Activated CD4-positive, alpha-beta T cell treated with anti-CD3 and anti-CD28 coated beads for 4 hours (primary cell): ENCODE measurements at places on chromosomes 1 and 21.

GRCh38 chr1:234396092-234396491 lies 22.8 kb downstream of the COA6 start:
- no peak for DNase-seq

DNA sequence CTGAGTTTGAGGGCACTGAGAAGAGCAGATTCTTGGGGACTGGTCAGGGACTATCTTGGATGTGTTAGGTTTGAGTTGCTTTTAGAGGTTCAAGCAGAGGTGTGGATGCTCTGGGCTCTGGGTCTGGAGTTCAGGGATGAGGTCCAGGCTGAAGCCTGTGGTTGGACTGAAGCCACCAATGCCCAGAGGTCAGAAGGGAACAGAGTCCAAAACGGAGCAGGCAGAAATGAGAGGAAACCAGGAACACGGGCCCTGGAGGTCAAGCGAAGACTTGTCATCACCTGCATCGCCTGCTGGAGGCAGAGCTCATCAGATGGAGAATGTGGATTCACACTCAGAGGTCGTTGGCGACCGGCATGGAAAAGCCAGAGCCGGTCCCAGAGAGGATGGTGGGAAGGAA lies 129.6 kb upstream of the TMEM51 start:
- no peak for DNase-seq

DNA sequence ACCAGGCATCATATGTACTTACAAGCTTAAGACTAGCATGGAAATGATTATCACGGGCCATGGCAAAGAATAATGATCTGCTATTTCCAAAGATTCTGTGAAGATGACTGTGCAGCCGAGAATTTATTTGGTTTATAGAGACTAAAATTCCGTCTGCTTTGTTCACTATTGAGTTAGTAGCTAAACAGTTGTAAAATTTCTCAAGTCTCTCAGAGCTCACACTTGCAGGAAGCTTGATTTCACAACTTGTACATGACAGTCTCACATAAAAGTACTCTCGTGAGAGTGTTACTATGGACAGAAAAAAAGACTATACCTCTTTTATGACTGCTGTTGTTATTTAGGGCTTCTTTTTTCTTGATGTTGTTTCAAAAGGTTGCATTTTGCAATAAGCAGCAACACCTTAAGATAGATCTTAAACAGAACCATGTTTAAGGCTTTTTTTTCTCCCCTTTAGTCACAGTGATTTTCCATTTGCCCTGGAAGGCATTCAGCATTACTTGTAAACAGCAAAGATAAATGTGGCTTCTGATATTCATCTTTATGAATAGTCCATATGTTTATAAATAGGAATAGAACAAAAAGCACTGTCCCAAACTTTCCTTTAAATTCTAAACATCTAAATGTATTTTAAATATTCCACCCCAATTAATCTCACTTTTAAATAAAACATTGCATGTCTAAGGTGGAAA lies 24.8 kb downstream of the ST6GALNAC5 start:
- no peak for DNase-seq

DNA sequence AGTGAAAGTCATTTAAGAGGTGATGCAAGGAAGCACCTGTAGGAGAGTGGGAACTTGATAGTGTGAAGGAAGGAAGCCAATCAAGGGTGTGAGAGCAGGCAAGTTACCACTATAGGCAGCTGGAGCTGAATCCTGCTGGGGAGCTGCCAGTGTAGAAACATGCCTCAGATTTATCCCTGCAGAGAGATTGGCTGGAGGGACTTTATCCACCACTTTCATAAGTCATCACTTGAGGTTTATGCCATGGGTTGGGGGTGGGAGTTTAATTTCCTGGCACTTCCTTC lies 443.6 kb downstream of the PLPP3 start:
- DNase-seq: no peak

DNA sequence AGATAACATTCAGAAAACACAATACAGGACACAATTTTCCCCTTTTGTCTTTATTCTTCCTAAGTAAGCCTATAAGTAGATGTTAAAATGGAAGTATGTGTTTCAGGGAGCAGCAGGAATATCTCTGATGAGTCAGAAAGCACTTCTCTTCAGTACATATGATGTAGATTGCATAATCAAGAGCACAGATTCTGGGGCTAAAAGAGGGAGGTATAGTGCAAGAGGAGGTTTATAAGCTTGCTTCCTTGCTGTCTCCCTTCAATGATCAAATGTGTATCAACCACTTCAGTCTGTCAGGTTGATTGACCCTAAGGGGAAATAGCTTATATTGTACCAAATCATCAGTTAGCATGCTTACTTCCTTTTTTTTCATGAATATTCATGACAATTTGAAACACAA lies 822.8 kb downstream of the BRINP3 start:
- DNase-seq: no peak

DNA sequence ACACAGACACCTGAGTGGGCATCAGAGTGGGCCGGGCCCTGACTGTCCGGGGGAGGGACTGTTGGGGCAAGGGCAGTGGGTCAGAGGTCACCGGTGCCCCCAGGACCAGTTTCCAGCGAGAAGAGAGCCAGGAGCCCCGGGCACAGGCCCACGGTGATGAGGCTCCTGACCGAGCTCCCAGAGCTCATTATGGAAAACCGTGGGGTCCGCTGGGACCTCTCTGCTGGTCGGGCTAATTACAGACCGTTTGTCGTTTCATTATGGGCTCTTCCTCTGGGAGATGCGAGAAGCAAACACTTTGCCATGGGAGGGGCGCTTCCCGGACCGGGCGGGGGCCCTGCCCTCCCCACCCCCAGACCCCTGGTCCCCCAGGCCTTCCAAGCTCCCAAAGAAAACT lies 12.0 kb upstream of the TTLL10 start:
- no peak for DNase-seq

DNA sequence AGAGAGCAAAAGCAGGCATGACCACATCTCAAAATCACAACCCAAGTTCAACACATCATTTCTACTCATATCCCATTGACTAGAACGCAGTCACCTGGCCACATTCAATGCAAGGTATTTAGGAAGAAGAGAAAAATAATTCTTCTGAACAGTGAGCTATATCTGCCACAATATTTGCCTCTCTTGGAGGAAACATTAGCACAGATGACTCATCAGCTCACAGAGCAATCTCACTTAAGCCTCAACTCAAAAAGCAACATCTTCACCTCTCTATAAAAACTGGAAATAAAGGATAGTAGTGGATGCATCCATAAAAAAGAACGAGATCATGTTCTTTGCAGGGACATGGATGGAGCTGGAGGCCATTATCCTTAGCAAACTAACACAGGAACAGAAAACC lies 143.9 kb upstream of the FMN2 start:
- no peak for DNase-seq

GRCh38 chr1:229148743-229149142 lies 122.2 kb upstream of the RAB4A start:
- no peak for DNase-seq

- no peak for DNase-seq
Observed at GRCh38 chr1:115308969-115309368, 29.1 kb downstream of the NGF start.

DNA sequence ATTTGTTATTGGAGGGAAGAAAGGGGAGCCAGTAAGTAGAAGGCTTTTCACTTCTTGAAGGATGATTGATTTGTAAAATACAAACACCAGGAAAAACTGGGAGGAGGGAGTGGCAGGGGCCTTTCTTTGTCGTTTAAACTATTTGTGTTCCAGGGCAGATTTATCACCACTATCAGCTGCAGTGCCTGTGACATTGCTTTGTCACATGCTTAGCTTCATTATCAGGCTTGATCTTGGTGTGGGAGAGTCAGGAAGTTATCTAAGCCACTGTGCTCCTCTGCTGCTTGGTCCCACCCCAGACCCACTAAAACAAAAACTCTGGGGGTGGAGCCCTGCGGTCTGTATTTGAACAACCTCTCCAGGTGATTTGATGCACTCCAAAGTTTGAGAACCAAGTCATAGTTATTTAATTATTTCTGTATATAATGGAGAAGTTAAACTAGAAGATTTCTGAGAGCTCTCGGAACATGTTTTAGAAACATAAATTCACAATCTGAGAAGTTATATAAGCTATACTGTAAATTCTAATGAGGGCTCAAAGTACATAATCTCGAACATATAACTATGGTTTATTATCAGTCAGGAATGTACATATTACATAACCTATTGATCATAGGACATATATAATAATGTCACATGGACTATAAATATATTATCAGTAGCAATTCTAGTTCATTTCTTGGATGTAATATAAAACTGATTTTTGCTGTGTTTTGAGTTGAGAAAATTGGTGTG lies 87.9 kb downstream of the CDC14A start:
- DNase-seq: peak; percentile 72

GRCh38 chr1:210883821-210884220 lies 250.1 kb downstream of the KCNH1 start:
- DNase-seq: no peak

DNA sequence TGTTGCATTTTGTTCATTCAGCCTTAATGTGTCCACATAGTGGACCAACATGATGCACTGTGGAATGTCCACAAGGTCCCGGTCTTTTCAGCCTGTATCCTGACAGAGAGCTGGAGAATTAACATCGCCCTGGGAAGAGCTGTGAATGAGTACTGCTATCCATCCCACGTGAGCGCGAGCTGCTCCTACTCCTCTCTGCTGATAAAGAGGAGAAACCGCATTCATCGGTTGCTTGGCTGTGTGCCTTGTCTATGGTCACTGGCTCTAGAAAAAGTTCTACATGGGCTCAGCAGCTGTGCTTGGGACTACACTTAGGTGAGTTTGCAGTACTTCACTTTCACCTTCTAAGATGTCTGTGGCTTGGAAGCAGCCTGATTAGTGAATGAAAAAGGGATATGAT lies 31.1 kb upstream of the IGSF5 start:
- no peak for DNase-seq

- no peak for DNase-seq
Observed at GRCh38 chr1:9449110-9449627, 90.1 kb upstream of the SLC25A33 start.

GRCh38 chr1:193787061-193787460 lies 600.6 kb upstream of the B3GALT2 start:
- no peak for DNase-seq

GRCh38 chr1:179055937-179056336 lies 25.9 kb upstream of the TOR3A start:
- DNase-seq: no peak

- DNase-seq: no peak
Observed at GRCh38 chr1:117290890-117291289, 76.4 kb upstream of the MAN1A2 start.

DNA sequence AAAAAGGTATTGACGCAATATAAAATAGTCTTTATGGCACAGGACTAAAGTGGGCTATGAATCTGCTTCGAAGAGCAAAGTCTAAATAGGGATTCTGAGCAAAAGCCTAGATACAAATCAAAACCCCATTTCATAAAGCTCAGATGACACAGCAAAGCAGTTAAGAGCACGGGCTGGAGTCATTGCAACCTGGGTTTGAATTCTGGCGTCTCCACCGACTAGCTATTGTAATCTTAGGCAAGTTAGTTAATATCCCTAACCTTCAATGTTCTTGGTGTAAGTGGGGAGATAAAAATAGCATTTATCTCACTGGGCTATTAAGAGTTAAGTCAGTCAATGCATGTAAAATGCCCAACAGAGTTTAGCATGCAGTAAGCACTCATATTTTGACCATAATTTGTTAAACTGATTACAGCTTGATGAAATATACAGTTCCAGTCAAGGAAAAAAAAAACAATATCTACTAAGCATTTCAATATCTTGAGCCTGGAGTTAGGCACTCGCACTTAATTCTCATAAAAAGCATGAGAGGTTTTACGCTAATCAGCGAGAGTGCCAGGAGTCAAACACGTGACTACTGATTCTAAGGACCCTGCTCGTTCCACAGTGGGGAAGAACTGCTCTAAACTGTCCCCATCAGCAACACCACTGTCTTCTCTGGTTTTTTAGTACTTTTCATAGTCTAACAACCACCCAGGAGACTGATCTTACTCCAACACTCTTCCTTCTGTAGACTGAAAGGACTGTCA lies 75.5 kb downstream of the JAK1 start:
- no peak for DNase-seq
